GM23338 (cell line): ENCODE measurements at places on chromosomes 16 and 17.

DNA sequence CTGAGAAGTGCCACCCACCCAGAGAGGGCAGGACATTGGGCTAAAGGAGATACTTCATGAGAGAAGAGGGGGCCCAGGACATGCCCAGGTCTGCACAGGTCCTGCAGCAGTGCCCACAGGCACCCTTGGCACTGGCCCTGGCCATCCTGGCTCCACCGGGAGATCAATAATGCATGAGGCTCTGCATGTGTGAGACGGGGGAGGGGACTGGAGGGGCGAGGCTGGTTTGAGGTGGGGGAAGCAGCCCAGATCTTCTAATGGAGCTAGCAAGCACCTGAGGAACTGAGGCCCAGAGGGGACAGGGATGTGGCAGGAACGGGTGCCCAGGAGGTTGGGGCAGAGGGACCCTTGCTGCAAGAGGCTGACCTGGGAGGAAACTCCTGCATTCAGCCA is 567 bp downstream of the OSBPL7 start:
- H3K4me3 ChIP-seq = peak overlapping the region; percentile 86
- H3K4me1 ChIP-seq = peaks cover 14% of the 10 kb centered on the region; the same call in 1 of the 2 replicates
- no peaks in the 10 kb centered on the region; the same call in 1 of the 2 replicates for H3K36me3 ChIP-seq
- no peak overlapping the region for H3K27ac ChIP-seq

GRCh38 chr16:88442727-88443576 is 10.1 kb upstream of the ZFPM1 start:
- H3K4me1 ChIP-seq = no peaks in the 10 kb centered on the region; the same call in 1 of the 2 replicates
- no peak overlapping the region for H3K27ac ChIP-seq
- no peaks in the 10 kb centered on the region for H3K36me3 ChIP-seq
- no peaks in the 10 kb centered on the region for H3K27me3 ChIP-seq

GRCh38 chr17:79562931-79563210 is 48.0 kb downstream of the RBFOX3 start:
- no peak for DNase-seq

- no peak for DNase-seq
- H3K36me3 ChIP-seq = no peaks in the 10 kb centered on the region
- H3K27ac ChIP-seq = no peak overlapping the region
- H3K27me3 ChIP-seq = no peaks in the 10 kb centered on the region
- H3K4me3 ChIP-seq = no peak overlapping the region
- no peaks in the 10 kb centered on the region for H3K4me1 ChIP-seq
Measured at GRCh38 chr17:79645022-79645776, 34.3 kb upstream of the RBFOX3 start.

DNA sequence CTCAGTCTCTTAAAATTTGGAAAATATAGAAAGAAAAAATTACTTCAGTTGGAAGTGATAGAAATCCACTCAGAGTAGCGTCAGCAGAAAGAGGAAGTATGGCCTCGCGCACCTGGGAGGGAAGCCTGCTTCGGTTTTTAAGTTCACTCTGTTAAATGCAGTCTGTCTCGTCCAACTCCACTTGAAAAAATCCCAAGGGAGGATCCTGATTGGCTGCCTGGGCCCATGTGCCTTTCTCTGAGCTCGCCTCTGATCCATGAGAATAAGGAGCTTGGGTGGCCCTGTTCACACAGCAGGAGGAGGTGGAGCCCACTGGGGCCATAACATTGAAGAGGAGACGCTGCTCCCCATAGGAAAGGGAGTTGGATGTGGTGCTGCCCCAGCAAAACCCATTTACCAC is 40.7 kb downstream of the DNAJA2 start:
- H3K27ac ChIP-seq = peak overlapping the region; percentile 40; the same call in 1 of the 2 replicates
- H3K4me1 ChIP-seq = no peaks in the 10 kb centered on the region
- no peak overlapping the region for H3K4me3 ChIP-seq
- peak; percentile 87 for DNase-seq

GRCh38 chr16:85476389-85476788 is 136.7 kb upstream of the GSE1 start:
- H3K36me3 ChIP-seq = no peaks in the 10 kb centered on the region
- H3K4me3 ChIP-seq = no peak overlapping the region
- no peaks in the 10 kb centered on the region for H3K27me3 ChIP-seq
- 0 out of 2 replicates have a peak, but pooled peaks cover 5% of the 10 kb centered on the region for H3K4me1 ChIP-seq
- H3K27ac ChIP-seq = no peak overlapping the region

DNA sequence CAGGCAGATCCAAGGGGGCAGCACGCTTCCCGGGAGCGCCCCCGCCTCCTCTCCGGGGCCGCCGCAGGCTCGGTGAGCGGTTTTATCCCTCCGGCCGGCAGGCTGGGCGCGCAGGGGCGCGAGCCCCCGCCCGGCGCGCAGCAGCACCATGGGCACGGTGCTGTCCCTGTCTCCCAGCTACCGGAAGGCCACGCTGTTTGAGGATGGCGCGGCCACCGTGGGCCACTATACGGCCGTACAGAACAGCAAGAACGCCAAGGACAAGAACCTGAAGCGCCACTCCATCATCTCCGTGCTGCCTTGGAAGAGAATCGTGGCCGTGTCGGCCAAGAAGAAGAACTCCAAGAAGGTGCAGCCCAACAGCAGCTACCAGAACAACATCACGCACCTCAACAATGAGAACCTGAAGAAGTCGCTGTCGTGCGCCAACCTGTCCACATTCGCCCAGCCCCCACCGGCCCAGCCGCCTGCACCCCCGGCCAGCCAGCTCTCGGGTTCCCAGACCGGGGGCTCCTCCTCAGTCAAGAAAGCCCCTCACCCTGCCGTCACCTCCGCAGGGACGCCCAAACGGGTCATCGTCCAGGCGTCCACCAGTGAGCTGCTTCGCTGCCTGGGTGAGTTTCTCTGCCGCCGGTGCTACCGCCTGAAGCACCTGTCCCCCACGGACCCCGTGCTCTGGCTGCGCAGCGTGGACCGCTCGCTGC is 832 bp downstream of the CDK5R1 start:
- no peaks in the 10 kb centered on the region for H3K27me3 ChIP-seq
- H3K36me3 ChIP-seq = no peaks in the 10 kb centered on the region; the same call in 1 of the 2 replicates
- H3K27ac ChIP-seq = no peak overlapping the region
- peak; percentile 44 for DNase-seq
- H3K4me1 ChIP-seq = peaks cover 46% of the 10 kb centered on the region
- H3K4me3 ChIP-seq = peak overlapping the region; percentile 89

DNA sequence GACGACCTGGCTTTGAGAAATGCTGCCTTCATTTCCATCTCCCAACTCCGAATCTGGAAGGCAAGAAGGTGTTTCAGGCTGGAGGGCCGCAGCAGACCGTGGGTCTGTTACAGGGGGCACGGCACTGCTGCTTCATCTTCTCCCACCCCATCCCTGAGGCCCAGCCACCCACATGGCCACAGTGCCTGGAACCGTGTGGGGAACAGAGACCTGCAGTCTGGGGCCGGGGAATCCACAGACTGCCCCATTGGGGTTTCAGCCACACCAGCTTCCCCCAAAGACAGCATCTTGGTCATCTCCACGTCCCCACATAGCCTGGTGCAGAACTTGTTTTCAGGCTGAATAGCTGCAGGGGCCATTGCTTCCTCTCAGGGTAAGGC is 74.2 kb downstream of the MRC2 start:
- no peak overlapping the region for H3K27ac ChIP-seq
- peaks cover 20% of the 10 kb centered on the region for H3K4me1 ChIP-seq
- H3K4me3 ChIP-seq = no peak overlapping the region

GRCh38 chr17:67378454-67379250 is 1.6 kb downstream of the PITPNC1 start:
- no peaks in the 10 kb centered on the region for H3K27me3 ChIP-seq
- no peaks in the 10 kb centered on the region for H3K36me3 ChIP-seq
- peaks cover 16% of the 10 kb centered on the region for H3K4me1 ChIP-seq
- peak overlapping the region; percentile 91 for H3K4me3 ChIP-seq
- peak overlapping the region; percentile 85 for H3K27ac ChIP-seq

- no peak overlapping the region for H3K4me3 ChIP-seq
- no peaks in the 10 kb centered on the region for H3K27me3 ChIP-seq
- no peaks in the 10 kb centered on the region for H3K4me1 ChIP-seq
Measured at GRCh38 chr17:45854209-45854608, 9.5 kb downstream of the SPPL2C start.

DNA sequence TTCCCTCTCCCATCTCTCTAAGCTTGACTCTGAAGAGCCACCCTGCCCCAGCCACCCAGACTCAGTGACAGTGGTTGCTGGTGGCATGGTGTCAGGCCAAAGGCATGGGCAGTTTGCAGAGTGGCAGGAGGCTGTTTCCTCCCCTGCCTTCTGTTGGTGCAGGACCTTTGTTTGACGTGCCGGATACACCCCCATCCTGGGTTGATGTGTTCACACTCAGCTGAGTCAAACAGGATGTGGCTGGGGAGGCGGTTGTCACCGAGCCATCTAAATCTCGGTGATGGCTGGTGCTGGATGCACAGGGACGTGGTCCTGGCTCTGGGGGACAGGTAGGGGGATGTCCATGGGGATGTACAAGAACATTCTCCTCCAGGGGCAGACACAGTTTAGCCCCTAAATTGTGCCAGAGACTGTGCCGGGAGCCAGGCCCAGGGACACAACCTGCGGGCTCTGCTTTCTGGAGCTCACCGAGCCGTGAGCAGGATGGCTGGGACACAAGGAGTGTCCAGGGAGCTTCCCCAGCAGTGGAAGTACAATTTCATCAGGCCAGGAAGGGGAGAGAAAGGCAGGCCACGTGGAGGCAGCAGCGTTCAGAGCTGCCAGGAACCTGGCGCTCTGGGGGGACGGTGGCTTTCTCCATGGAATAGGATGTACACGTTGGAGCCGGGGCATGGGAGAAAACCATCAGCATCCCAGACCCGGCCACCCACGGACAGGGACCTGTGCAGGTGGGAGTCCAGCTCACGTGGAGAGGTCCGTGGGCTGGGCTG is 264.2 kb downstream of the SEC14L1 start:
- DNase-seq = no peak
- H3K4me1 ChIP-seq = peaks cover 10% of the 10 kb centered on the region
- no peaks in the 10 kb centered on the region for H3K27me3 ChIP-seq
- H3K36me3 ChIP-seq = no peaks in the 10 kb centered on the region
- no peak overlapping the region for H3K4me3 ChIP-seq

- H3K27me3 ChIP-seq = no peaks in the 10 kb centered on the region
Measured at GRCh38 chr16:54490112-54490488, 203.5 kb upstream of the IRX3 start.

DNA sequence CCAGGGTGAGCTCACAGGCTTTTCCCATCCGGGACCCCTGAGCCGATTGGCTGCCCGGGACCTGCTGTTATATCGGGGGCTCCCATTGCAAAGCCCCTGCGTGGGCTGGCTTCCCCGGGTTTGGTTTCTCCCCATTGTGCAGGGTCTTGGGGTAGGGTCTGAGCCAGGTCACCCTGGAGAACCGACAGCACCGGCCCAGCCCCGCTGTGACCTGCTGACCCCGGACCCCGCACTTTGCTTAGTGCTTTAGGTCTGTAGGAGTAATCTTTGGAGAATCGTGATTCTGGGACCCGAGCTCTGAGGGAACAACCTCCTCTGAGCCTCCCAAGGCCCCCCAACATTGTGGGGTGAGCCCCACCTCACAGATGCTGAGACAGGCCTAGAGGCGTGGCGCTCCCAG is 62.9 kb downstream of the JPH3 start:
- no peaks in the 10 kb centered on the region for H3K4me1 ChIP-seq
- H3K4me3 ChIP-seq = no peak overlapping the region

DNA sequence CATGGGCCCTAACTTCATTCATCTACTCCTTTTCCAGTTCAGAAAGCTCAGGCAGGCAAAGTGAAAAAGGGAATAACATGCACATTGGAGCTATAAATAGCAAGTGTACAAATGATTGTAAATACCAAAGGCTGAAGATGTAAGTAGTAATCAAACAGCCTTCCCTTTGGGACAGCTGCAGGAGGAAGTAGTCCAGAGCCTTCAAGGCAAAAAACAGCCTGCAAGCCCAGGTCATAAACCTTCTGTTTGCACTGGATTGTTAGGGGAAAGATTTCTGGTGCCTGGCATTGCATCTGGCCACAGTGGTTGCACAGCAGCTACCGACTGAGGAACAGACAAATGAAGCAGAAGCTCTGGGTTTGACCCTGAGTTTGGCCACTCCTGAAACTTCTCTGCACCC is 98.6 kb upstream of the PMFBP1 start:
- H3K27me3 ChIP-seq = no peaks in the 10 kb centered on the region
- no peaks in the 10 kb centered on the region for H3K4me1 ChIP-seq
- no peaks in the 10 kb centered on the region for H3K36me3 ChIP-seq
- H3K27ac ChIP-seq = no peak overlapping the region
- H3K4me3 ChIP-seq = no peak overlapping the region

- DNase-seq = no peak
- no peak overlapping the region for H3K27ac ChIP-seq
- no peaks in the 10 kb centered on the region for H3K27me3 ChIP-seq
- H3K4me3 ChIP-seq = no peak overlapping the region
Measured at GRCh38 chr17:9292561-9292941, 271.2 kb downstream of the NTN1 start.

GRCh38 chr17:29069526-29070041 is 26.6 kb downstream of the PIPOX start:
- H3K27me3 ChIP-seq = no peaks in the 10 kb centered on the region
- no peak overlapping the region for H3K27ac ChIP-seq
- H3K4me3 ChIP-seq = no peak overlapping the region
- H3K36me3 ChIP-seq = no peaks in the 10 kb centered on the region
- H3K4me1 ChIP-seq = peaks cover 19% of the 10 kb centered on the region; the same call in 1 of the 2 replicates

- no peaks in the 10 kb centered on the region for H3K36me3 ChIP-seq
- H3K27me3 ChIP-seq = no peaks in the 10 kb centered on the region
- H3K4me3 ChIP-seq = no peak overlapping the region
- H3K4me1 ChIP-seq = no peaks in the 10 kb centered on the region
Measured at GRCh38 chr17:16987830-16988601, 16.1 kb upstream of the TNFRSF13B start.

GRCh38 chr16:4403133-4403949 is 13.1 kb downstream of the CORO7 start:
- H3K36me3 ChIP-seq = no peaks in the 10 kb centered on the region
- no peaks in the 10 kb centered on the region for H3K27me3 ChIP-seq
- no peak overlapping the region for H3K27ac ChIP-seq
- no peak overlapping the region for H3K4me3 ChIP-seq
- DNase-seq = no peak

GRCh38 chr16:64051824-64052223 is 1070.0 kb downstream of the CDH11 start:
- no peaks in the 10 kb centered on the region for H3K4me1 ChIP-seq
- H3K27me3 ChIP-seq = no peaks in the 10 kb centered on the region

GRCh38 chr16:74447578-74447977 is 26.3 kb upstream of the CLEC18B start:
- DNase-seq = no peak
- H3K27ac ChIP-seq = no peak overlapping the region
- H3K36me3 ChIP-seq = peaks cover 10% of the 10 kb centered on the region
- H3K4me3 ChIP-seq = no peak overlapping the region
- H3K4me1 ChIP-seq = no peaks in the 10 kb centered on the region
